ENCODE measurements at places on chromosomes 12 and 14.

DNA sequence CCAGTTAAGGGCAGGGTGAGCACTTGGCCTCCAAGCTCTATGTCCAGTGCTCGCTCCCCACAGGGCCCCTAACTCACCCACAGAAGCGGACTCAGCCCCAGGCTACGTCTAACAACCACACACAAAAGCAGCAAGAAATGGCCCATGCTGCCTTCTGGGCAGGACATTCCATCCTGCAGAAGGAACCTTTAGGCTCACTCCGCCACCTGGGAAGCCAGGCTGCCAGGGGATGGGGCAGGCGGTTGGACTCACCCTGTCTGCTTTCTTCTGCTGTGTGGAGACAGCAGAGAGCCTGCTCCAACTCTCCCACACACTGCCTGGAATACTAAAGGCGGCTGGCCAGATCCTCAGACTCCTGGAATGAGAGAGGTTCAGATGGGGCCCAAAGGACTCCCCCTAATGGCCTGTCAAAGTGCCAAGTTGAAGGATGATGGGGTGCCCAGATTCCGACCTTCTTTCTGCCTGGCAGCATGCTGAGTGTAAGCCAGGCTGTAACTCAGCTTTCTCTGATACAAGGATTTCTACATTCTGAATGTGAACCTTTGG is 27.7 kb upstream of the BLTP3B start:
- DNase-seq: no peak

- no peak for DNase-seq
These were observed 30.1 kb downstream of the NRDE2 start for GRCh38 chr14:90301668-90302090.

DNA sequence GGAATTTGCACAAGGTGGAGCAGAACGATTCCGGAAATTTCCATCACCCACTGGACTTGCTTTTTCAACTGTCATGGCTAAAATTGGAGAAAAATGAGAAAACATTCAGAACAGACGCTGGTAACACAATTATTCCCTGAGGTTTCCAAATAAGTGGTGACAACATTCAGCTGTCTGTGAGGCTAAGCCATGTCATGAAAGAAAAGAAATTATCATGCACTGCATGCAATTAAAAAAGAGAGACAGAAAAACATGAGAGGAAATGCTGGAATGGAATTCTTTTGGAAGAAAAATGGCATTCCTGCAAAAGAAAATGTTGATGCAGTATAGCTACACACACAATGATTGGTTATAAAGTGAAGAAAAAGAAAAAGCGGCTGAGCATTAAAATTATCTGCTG is 87.3 kb downstream of the C2CD5 start:
- no peak for DNase-seq

- DNase-seq: no peak
These were observed 27.6 kb downstream of the PDE3A start for GRCh38 chr12:20395791-20396550.
